ENCODE measurements at places on chromosomes 11 and 22.
A peak's percentile ranks its signal among the peaks of the same experiment; 100 is the strongest.

DNA sequence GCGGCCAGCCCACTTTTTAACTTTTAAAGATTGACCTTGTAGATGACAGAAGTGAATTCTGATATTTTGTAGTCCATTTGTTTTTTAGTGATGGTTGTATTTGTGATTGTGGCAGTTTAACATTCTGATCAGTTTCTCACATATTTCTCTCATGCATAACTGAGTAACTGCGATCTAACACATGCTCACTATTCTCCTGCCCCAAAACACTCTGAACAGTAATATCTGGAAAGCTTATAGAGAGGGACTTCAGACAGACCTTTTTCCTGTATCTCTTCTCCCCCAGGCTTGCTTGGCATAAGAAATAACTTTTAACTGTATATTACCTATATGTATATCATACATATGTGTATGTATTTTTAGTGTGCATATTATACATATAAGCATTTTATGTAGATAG, 37.3 kb upstream of the MYO18B start:
- no peak for DNase-seq

DNA sequence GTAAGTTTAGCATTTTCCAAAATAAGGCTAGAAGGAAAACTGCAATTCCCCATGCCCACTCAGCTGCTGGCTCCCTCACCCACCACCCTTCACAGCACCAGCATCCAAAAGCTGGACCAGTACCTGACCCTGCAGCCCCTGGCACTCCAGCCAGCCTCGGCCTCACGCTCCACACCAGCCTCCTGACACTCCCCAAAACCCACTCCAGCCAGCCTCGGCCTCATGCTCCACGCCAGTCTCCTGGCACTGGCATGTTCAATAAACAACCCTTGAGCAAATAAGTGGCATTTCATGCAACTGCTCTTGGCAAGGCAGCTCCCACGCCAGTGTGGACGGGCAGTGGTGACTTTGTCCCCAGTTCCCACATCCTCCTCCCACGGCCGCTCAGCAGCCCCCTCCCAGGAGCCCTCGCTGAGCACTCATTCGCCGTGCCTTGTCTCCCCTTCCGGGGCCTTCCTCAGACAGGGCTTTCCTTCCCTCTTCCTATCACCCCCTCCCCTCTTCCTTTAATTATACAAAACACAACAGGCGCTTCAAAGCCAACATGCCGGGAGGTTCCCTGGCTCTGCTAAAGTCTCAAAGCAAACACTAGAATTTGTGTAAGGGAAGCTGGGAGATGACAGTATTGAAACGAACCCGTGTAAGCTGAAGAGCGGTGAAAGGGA, 6.8 kb downstream of the TOLLIP start:
- no peak for DNase-seq

GRCh38 chr11:78339483-78339882, 78.1 kb downstream of the GAB2 start:
- DNase-seq = no peak

GRCh38 chr22:29628996-29629902, 25.8 kb downstream of the NF2 start:
- DNase-seq = no peak

- DNase-seq = no peak
Observed at GRCh38 chr11:61749591-61750217, 2.7 kb upstream of the MYRF start.

- peak; percentile 66 for DNase-seq
Observed at GRCh38 chr11:66347425-66348276, at the start of gene B4GAT1. B4GAT1 (minus strand) TSS chr11:66347629; CDS start chr11:66347545, 84 bp downstream.

DNA sequence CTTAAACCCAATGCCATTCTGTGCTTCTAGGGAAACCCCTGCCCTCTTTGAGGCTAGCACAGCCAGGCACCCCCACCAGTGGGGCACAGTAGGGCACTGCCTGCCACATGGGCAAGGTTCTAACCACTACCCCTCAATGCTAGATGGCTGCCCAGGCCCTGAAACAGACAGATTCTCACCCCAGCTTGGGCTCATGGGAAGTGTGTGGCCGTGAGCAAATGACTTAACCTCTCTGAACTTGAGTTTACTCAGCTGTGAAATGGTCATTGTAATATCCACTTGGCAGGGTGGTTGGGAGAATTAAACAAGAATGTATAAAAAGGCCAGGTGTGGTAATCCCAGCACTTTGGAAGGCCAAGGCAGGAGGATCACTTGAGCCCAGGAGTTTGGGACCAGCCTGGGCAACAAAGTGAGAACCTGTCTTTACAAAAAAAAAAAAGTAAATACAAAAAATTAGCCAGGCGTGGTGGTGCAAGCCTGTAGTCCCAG, 22.4 kb downstream of the C22orf23 start:
- DNase-seq = no peak

DNA sequence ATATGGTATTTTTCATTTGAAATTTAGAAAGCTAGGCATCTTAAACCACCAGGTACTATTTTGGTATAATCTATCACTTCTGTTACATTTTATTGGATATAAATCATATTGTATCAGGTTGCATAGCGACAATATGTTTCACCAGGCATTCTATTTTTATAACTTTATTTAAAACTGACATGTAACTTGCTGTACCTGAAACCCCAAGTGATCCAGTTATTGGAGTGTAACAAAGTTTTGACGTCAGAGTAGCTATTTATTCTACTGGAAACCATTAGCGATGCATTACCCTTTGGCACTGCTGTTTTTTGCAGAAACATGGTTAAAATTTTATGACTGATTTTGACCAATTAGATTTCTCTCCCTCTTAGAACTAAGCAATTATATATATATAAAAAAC, 160.7 kb downstream of the METTL15 start:
- DNase-seq = no peak
